ENCODE measurements at places on chromosomes 11 and 22.

- DNase-seq: no peak
These were observed 67.7 kb upstream of the CLNS1A start for GRCh38 chr11:77705195-77705875.

GRCh38 chr22:48885919-48886305, 941.8 kb downstream of the BRD1 start:
- no peak for DNase-seq

DNA sequence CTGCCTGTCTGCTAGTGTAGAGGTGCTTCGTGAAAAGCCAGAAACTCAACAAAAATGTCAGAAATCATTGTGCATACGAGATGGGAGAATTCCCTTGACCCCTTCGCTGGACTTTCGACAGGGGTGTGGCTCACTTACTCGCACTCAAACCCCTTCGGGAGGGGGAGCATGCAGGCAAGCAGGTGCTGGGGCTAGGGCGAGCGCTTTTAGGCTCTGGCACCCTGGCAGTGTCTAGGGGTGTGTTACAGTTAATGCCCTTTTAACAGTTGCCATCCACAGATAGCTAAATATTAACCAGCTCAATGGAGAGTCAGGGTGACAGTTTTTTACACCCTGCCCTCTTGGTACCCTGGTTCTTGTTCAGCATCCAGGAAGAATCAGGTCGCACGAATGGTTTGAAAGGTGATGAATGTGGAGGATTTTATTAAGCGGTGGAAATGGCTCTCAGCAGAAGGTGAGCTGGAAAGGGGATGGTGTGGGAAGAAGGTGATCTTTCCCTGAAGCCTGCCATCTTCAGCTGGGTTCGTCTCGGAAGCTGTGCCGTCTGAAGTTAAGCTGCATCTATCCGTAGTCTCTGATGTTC, 59.6 kb upstream of the SHANK2 start:
- DNase-seq: no peak

GRCh38 chr11:57568330-57568766, 876 bp upstream of the UBE2L6 start:
- peak; percentile 81 for DNase-seq

- no peak for DNase-seq
These were observed 32.9 kb upstream of the RFPL3 start for GRCh38 chr22:32324505-32325415.

GRCh38 chr11:77814848-77815247, 5.7 kb downstream of the RSF1 start:
- DNase-seq: no peak

GRCh38 chr11:77187111-77187750, 59.2 kb downstream of the MYO7A start:
- DNase-seq: no peak

DNA sequence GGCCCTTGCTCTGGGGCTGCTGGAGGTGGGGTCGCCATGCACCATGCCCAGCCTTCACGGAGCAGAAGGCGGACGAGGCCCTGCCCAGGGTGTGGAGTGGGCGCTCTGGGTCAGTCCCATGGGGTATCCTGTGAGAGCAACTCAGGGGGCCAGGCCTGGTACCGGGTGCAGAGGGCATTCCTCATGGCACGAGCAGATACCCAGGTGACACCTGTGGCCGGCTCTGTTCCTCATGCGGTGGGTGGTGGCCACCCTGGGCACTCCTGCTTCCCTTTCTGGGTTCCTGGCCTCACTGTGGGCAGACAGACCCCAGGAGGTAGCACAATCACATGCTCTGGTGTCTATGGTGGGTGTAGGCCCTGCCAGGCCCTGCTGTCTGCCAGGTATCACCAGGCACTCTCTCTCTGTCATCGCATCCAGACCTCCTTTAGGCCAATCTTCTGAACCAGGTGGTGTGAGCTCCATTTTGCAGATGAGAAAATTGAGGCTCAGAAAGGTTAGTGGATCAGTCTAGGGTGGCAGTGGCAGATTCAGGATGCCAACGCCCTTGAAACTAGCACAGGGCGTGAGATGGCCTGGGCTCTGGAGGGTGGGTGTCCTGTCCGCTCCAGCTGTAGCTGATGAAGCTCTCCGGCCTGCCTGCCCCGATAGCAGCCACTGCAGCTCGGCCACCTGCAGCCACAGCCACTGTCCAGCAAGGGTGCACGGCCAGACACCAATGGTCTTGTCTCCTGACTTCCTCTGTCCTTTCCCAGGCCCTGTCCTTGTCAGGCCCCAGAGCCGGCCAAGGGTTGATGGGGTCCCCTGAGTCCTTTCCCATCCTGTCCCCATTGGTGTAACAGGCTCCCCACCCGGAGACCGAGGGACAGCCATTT, 15.1 kb downstream of the DGKZ start:
- DNase-seq: no peak

DNA sequence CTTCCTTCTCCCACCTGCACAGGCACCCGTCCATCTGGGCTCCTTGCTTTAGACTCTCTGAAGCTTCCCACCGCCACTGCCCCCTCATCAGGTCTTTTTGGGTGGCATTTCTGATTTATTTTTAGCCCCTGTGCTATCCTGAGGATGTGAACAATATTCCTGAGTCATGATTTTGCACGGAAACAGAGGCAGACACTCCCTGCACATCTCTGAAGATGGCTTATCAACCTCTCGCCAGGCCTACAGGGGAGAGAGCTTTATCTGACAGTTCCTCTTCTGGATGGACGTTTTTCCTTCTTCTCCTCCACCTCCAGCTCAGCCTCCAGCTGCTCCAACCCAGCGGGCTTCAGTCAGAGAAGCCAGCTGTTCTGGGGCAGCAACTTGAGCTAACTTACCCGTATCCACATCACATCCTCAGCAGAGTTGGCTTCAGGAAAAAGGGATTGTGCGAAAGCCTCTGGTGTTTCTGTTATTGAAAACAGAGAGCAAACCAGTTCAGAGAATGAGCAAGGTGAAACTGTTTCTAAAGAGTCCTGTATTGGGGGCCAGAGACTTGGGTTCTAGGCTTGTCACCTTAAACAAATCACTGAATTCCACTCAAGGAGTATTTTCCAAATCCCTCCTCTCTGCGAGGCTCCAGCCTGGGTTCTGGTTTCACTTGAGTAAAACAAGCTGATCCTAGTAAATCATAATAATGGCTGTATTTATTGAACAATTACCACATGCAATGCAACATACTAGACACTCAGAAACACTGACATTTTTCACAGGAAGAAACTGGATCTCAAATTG, 33.1 kb upstream of the ETS1 start:
- no peak for DNase-seq

GRCh38 chr11:4085575-4085974, 9.0 kb upstream of the RRM1 start:
- no peak for DNase-seq

DNA sequence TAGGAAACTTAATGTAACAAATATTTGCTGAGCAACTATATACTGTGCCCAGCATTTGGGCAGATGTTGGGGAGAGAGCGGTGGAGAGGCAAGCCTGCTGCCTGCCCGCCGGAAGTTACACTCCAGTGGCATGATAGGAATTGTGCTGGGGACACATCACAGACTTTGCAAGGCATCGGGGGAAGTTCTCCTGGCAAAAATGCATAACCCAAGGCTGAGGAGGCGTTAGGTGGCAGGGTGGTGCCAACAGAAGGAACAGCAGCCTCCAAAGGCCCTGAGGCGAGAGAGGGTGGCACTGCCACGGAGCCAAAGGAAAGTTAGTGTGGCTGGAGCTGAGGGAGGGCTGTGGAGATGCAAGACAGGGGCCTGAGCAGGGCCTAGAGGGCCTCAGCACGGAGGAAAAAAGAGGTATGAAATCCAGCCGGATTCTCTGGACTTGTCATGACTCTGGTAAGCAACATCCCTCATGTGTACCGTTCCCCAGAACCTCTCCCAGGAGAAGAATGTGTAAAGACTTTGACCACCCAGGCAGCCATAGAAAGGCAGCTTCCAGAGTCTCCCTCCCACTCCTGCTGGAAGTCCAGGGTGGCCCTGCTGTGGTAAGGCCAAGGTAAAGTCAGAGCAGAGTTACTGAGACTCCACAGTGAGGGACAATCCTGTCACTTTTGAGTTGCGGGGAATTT, 76.1 kb upstream of the RAB1B start:
- DNase-seq: no peak

DNA sequence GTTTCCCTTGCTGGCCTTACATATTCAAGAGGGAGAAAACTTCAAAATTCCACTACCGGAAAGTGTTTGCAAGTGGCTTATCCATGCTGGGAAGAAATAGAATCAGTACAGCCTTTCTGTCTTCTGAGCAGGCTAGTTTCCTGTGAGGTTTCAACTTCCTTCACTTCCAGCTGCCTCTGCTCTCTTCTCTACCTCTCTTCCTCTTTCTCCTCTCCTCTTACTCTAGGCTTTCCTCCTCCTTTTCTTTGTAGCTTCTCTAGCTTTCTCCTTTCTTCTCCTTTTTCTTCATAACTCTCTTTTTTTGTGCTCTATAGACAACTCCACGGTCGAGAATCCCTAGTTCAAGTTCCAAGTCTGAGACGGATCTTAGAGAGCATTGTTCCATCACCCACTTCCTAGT, 421.8 kb downstream of the ETS1 start:
- no peak for DNase-seq

All from stimulated activated CD8-positive, alpha-beta memory T cell treated with anti-CD3 and anti-CD28 coated beads, Interleukin-4, amount 100 ng/mL, for 1 hour (primary cell).